Stimulated activated naive CD4-positive, alpha-beta T cell (primary cell): ENCODE measurements at places on chromosomes 5 and 9.
A peak's percentile ranks its signal among the peaks of the same experiment; 100 is the strongest.

- no peak for DNase-seq
These were observed 559.5 kb upstream of the KLF4 start for GRCh38 chr9:108049026-108049607.

GRCh38 chr5:148682058-148683026 lies 28.0 kb upstream of the HTR4 start:
- DNase-seq, result no peak

DNA sequence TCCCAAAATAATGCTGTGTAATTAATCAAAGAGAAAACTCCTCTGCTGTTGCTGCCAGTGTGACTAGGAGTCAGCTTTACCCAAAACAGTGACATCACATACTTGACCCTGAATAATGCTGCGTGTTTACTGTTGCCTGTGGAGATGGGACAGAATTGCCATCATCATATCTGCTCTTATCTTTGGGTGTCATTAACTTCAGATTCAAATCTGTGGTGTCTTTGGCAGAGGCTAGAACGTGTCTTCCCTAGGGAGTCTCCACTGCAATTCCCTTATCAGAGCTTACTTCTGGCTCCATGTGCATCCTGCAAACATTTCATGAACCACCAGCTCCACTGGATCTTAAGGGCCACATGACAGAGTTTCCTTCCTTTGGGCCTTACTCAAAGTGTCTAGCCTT lies 88.9 kb upstream of the MRPS30 start:
- no peak for DNase-seq

GRCh38 chr5:139770722-139771121 lies 24.9 kb upstream of the PSD2 start:
- no peak for DNase-seq

DNA sequence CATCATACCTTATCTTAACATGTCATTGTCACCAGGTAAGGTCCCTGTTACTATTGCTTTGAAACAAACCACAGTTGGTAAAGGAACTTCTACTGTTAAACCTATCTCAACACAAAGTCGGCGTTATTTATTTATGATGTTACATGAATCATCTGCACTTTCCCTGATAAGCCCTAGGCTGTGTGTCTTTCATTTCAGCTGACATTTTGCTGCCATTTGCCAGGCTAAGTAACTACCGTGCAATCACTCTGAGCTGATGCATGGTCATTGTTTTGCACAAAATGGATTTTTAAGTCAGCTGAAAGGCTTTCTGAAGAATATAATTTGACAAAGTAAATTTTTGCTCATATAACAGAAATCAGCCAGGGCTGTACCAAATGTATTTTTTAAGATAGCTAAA lies 546.5 kb downstream of the ZNF608 start:
- no peak for DNase-seq

DNA sequence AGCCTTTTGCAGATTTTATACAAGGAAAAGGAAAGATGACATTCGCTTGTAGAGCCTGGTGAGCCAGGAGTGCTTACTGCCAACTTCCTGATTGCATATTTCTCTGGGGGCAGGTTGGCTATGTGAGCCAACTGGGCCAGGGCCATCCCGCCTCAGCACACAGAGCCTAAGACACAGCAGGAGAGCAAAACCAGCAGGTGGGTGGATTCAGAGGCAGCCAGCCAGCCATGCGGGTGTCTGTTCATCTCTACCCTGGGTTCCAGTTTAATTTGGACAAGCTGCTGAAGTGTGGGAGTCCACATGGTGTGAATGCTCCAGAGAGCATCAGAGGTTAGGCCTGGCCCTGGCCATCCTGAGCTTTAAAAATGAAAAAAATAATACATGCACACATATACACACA lies 291.4 kb downstream of the ARHGEF28 start:
- DNase-seq, result no peak

DNA sequence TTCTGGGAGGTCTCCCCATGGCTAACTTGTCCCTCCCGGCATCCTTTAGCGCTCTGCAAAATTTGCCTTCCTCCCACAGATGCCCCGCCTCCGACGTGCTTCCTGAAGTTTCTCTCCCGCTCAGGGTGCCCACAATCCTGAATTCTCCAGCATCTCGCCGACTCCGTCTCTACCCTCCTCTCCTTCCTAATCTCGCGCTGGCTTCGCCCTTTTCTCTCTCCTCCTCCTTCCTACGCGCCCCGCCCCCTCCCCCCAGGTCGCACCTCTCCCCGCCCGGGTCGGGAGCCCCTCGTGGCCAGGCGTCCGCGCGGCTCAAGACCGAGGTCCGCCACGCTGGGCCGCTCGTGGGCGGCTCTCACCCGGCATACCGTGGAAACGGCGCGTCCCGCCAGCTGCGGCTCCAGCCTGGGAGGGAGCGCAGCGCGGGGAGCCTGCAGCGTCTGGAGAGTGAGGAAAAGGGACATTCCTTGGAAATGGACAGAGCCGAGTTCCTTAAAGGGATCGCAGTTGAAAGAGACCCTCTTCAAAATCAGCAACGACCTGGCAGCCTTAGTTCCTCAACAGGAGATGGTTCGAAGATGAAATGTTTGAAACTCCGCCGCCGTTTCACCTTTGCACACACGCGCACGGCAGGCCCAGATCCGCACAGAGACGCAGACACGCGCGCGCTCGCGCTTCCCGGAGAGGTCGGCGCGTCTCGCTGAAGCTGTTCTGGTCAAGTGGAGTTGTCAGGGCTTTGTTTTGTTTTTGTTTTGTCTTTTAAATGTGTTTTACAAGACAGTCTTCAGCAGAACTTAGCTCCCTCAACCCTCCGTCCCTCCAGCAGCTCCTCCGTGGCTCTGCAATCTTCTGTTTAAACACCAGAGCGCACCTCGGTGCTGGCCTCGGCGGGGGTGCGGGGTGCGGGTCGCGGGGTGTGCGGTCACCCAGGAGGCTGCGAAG lies 5.0 kb upstream of the IRX2 start:
- DNase-seq, result no peak

- no peak for DNase-seq
These were observed 2.1 kb upstream of the CFAP90 start for GRCh38 chr5:7852988-7853387.

DNA sequence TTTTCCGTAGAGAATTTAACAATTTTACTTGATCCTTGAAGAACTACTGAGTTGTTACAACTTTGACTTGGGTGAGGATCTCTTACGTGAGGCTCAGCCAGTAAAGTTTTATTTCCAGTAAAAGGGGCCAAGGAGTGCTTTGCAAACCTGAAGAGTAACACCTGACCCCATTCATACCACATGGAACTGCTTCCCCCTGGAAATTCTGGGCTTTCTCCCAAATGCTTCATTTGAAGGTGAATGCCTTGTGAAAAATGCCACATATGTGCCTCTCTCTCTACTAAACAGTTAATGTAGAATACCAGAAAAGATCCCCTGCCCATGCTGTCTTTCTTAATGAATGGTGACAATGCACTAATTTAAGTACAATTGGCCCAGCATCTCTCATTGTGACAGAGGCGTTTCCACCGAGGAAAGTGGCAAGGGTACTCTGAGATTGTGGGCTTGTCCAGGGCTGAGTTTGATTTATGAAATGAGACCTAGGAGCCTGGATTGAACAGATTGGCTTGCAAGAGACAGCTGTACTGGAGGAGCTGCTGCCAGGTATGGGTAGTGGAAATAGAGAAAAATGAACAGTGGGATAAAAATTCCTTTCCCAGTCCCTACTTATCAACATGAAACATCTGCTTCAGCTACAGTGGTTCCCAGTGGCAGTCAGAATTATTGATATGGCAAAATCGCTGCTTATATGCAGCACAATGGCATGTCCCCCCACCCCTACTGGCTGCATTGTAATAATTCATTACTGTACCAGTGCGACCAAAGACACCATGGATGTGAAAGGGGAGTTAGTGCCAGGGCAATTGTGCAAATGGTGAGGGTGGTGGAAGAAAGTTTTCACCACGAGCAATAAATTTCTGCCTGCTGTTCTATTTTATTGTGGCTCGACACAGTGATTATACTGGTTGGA lies 843.7 kb upstream of the WWC1 start:
- DNase-seq, result no peak

- no peak for DNase-seq
These were observed 204.1 kb downstream of the SEC61B start for GRCh38 chr9:99425923-99426842.

DNA sequence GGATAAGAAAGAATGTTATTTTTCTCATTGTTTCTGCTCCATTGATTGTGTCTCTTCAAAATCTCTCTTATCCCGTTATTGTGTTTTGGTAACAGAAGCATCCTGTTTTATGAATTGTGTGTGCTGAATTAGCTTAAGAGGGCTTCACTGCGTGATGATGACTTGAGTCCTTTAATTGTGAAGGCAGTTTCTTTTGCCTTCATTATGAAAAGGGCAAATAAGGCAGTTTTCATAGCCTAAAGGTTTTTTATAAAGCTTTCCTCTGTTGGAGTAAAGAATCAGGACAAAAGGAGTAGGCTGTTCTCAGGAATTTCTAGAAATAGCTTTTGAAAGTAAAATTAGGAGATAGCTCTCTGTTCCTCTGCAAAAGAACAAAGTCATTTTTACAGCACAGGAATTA lies 169.8 kb downstream of the FOCAD start:
- no peak for DNase-seq

DNA sequence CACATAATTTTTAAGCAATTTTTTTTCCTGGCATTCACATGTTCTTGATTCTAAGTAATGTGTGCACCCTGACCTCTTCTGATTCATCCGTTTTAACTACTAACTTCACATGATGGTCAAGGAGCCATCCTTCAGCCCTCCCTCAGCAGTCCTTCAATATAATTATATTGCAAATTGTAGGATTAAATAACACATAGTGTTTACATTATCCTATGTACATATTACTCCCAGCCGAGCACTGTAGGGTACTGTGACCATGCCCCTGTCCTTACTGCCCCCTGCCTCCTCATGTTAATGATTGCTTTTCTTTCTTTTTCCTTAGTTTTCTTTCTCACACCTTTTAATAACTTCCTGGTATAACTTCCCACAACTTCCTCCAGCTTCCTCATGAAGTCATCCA lies 96.3 kb upstream of the FANCC start:
- DNase-seq, result no peak

- no peak for DNase-seq
These were observed 10.0 kb upstream of the SLC12A7 start for GRCh38 chr5:1121891-1122290.

DNA sequence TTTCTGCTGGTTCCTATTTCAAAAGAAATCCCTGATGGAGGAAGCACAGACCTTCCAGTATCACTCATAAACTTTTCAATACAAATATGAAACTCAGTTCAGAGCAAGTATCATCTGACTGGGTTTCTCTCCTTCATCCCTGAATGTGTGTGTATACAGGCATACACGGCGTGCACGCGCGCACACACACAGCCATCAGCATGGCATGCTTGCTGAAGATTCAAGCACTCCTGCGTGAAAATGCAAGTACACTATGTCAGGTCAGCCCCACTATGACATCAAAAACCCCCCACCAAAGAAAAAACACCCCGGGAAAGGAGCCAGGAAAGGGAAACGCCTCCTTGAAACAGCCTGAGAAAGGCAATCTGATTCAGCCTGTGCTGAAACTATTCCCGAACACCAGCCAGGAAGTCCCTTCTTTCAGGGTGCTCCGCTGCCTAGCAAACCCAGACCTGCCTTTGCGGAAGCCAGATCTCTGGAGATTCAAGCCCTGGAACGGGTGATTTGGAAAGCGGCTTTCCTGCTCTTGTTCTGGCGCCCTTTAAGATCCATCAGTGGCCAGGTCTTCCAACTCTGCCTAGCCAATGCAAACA lies 831 bp downstream of the KLHL3 start:
- peak; percentile 63 for DNase-seq

DNA sequence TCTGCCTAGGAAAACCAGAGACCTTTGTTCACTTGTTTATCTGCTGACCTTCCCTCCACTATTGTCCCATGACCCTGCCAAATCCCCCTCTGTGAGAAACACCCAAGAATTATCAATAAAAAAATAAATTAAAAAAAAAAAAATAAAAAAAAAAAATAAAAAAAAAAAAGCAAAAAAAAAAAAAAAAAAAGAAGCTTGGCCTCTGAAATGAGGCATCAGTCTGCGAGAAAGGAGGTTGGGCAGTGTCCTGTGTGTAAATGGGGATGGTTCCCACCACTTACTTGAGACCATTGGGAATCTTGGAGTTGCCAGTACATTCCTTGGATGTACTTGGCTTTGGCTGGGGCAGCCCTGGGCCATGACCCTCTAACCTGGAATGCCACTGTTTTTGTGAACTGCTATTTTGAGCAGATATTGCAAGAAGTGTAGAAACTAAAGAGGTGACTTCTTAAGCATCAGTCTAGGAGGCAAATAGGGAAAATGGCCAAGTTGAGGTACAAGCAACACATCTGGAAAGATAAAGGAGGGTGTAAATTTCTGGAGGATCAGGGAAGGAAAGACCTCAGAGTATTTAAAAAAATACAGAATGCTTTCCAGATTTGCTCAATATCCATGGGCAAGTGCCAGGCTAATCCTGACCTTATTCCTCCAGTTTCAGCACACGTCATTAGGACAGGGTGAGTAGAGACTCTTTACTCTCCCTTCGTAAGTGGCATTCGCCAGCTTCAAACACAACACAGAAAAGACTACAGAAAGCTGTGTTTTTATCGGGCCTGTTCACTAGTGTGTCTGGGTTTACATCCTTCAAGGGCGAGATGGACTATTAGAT lies 58.1 kb downstream of the HSPA4 start:
- DNase-seq, result no peak

GRCh38 chr5:15786884-15787283 lies 286.9 kb downstream of the FBXL7 start:
- DNase-seq, result no peak

GRCh38 chr5:83368835-83369234 lies 102.7 kb upstream of the VCAN start:
- DNase-seq, result no peak

DNA sequence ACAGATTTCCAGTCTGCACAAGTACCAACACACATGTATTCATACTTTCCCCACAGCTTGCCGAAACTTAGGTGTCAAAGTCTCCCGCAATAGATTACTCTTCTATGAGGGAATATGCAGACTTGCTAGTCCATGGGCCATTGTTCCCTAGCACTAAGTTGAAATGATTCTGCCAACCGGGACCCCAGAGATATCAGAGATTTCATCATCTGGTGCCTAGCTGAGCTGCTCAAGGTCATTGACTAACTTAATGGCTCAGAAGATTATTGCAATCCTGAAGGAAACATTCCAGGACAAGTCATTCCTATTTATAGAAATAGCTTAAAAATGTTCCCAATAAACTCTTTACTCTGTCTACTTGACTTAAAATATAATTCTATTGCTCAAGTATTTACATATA lies 202.6 kb downstream of the PIK3R1 start:
- DNase-seq, result no peak

DNA sequence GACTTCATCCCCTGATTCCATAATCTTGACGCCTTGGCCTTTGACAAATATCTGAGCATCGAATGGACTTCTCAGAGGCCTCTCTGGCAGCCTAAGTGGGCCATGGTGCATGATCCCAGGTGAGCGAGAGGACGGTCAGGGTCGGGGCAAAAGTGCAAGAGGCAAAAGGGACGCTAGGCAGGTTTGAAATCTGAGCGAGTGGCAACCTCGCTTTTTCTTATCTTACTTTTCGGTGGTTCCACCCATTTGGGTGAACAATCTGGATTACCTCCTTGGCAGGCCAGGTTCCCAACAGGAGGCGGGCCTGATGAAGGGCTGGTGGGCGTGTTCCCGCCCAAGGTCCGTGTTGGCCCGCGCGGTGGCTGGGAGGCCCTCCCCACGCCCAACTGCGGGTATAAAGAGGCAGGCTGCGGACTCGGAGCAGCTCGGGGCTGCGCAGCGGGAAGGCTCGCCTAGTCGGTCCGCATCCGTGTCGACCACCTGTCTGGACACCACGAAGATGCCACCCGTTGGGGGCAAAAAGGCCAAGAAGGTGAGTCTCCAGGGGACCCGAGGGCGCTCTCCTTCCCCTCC lies at the start of gene BHMT:
Gene BHMT, plus strand, starts transcription at position 423 of the 573 bp plus-strand sequence. Its CDS starts 77 bp downstream, at position 500.
- DNase-seq, result no peak

GRCh38 chr5:68709239-68709638 lies 384.6 kb upstream of the SLC30A5 start:
- no peak for DNase-seq

GRCh38 chr5:107736638-107737037 lies 65.9 kb upstream of the EFNA5 start:
- DNase-seq, result no peak
